Activated T-cell treated with anti-CD3 and anti-CD28 coated beads for 24 hours (primary cell): ENCODE measurements at places on chromosomes 5 and 9.

DNA sequence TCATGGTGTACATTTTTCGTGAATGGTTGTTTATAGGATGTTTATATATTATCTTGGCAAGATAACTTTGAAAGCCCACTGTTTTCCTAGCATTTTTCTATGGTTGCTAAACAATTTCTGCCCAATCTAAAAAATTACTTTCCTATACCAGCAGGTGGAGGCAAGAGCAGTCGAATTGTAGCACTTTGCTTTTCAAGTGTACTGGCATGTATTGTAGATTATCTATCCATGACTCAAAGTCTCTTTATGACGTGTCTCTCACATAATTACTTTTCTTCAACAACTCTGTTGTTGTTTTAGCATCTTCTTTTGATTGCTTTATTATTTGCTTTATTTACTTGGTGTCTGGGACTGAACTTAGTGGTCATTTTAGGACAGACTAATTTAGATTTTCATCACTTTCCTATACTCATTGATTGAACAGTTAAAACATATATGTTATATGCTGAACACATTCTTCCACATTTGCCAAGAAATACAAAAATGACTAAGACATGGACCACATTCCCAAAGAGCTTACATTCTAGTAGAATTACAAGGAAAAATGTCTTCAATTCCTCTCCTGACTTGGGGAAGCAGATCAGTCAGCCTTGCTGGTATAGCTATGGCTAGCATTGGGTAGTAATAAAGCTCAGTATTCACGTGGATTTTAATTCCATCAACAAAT, 20.7 kb downstream of the NLN start:
- DNase-seq = no peak

DNA sequence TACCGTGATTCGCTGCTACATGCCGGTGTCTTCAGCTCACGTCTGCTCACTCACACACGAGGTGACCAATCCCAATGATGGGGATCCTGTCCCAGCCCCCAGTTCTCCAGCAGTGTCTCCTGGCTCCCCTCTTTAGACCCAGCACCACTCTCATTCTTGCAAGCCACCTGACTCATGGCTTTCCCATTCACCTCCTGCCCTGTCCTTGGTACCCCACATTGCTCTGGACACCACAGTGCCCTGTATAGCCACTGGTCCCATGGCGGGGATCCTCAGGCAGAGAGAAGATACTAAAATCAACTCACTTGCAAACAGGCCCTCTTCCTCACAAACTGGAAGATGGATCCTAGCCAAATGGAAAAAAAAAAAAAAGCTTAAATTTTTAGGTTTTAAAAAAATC, 81.0 kb downstream of the SLIT3 start:
- DNase-seq = no peak

- DNase-seq = no peak
Measured at GRCh38 chr9:91364702-91365101, 3.0 kb upstream of the AUH start.

DNA sequence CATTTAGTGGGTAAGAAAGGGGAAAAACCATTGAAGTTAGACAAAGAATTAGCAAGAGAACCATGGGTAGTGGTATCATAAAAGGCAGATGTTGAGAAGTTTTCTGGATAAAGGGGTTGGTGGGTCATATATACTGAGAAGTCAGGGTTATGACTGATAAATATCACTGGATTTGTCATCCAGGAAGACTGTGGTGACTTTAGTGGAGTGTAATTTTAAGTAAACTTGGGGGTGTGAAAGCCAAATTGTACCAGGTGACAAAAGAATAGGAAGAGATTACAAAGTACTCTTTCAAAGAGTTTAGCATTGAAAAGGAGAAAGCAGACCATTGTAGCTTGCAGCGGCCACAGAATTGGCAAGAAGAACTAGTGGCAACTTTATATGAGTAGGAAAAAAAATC, 315.2 kb upstream of the DMAC1 start:
- no peak for DNase-seq

DNA sequence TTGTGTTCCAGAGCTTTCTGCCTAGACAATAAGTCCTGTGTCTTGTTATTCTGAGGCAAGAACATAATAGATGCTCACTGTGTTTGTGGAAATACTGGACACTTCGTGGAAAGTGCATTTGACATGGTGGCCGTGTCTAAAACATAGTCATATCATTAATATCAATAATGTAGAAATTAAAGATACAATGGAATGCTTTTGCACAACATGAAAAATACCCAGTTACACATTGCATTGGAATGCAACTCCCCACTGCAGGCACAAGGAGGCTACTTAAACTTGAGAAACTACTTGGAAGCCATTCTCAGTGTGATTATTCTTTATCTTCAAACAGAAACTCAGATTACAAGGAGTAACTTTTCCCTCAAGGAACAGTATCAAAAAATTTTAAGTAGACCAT, 145.3 kb upstream of the ZNF462 start:
- no peak for DNase-seq

- no peak for DNase-seq
Measured at GRCh38 chr9:132808645-132809044, 69.4 kb downstream of the AK8 start.

DNA sequence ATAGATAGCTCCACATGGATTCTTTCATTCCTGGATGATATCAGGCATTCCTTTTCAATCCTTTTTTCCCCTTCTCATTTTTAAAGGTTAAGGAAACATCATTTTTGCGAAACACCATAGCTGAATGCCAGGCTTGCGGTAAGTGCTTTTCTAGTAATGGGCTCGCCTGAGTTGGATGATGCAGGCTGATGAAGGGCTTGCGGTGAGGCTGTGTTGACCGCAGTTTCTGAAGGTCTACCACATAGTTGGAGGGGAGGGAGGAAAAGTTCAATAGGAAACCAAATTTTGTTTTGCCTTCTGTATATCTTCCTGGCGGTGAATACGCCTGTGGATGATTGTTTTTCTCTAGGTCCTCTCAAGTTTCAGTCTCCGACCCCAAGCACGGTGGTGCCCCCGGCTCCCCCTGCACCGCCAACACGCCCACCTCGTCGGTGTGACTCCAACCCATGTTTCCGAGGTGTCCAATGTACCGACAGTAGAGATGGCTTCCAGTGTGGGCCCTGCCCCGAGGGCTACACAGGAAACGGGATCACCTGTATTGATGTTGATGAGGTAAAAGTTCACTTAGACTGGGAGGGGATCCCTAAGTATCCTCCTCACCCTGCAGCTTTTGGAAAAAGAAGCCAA, 24.3 kb downstream of the THBS4 start:
- DNase-seq = no peak

- no peak for DNase-seq
Measured at GRCh38 chr9:92055624-92056023, 59.6 kb downstream of the SPTLC1 start.

DNA sequence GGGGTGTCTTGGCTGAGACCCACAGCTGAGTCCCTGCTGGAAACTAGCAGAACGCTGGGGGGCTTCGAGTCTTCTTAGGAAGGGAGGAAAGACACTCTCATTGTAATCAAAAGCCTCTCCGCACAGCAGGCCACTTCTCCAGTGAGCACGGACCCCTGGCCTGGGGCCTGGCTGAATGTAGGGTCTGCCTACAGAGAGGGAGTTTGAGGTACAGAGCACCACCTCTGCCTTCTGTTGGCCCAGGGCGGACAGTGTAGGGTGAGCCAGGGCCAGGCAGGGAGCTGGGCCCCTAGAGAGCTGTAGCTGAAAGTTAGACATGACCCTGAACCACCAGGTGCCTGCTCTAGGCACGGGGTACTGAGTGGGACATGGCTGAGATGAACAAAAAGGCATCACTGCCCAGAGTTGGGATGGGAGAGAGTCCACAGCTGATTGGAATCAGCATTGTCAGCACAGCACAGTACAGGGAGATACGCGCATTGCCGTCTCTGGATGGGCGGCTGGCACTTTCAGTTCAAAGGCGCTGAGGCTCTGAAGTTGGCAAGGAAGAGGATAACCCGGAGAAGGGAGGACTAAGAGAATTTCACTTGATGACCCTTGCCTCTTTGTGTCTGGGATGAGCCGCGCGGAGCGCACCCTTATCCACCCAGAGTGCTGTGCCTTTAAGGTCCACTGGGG, 363 bp upstream of the SLC25A48 start:
- no peak for DNase-seq

- DNase-seq = no peak
Measured at GRCh38 chr5:16679863-16680262, 63.1 kb upstream of the RETREG1 start.
